AG20443 (cell line): ENCODE measurements at places on chromosomes 5 and 9.

GRCh38 chr9:135582966-135583687, 21.6 kb downstream of the PAEP start:
- peak; percentile 23 for DNase-seq

- DNase-seq = no peak
These were observed 1.1 kb downstream of the PCYOX1L start for GRCh38 chr5:149358868-149359495.

DNA sequence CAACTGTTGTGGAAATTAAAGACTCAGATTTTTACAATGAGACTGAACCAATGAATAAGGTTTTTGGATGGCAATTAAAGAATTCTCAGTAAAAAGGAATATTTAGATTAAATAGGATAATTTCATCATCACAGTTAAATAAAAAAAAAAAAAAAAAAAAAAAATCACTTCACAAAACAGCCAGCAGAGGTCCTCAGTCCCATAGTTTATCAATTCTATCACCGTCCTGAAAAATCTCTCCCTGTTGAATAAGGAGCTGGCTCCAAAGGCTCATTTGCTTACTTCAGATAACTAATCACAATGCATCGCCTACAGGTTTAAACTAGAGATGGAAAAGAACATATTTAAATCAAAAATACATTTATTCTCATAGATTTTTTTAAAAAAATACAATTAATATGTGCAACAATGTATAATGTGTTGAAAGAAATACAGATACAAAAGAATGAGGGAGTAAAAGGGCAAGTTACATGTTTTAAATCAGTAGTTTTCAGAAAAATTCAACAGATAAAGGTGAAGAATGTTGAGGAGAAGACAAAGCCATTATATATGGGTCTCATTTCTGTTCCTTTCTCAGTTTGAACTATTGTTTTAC, 175.8 kb upstream of the CHD1 start:
- DNase-seq = peak; percentile 34

GRCh38 chr5:151770383-151771258, 1.1 kb upstream of the G3BP1 start:
- DNase-seq = peak; percentile 79

- DNase-seq = no peak
These were observed 1.5 kb downstream of the TTC39B start for GRCh38 chr9:15305470-15305869.

DNA sequence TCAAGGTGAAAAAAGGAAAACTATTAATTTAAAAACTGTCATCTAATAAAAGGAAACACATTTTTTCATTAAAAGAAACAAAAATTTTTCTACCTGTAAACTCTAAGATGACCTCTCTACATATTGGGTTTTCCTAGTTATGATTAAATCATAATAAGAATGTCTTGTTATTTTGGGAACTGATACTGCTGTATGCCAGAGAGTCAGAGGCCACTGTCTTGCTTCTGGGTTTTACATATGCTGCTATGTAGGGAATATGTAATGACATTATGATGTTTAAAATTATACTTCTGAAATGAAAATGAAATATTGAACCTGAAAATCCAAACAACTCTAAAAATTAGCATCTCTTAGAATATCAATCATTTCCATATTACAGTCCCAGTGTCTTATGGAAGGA, 63.7 kb downstream of the FEM1C start:
- DNase-seq = no peak

DNA sequence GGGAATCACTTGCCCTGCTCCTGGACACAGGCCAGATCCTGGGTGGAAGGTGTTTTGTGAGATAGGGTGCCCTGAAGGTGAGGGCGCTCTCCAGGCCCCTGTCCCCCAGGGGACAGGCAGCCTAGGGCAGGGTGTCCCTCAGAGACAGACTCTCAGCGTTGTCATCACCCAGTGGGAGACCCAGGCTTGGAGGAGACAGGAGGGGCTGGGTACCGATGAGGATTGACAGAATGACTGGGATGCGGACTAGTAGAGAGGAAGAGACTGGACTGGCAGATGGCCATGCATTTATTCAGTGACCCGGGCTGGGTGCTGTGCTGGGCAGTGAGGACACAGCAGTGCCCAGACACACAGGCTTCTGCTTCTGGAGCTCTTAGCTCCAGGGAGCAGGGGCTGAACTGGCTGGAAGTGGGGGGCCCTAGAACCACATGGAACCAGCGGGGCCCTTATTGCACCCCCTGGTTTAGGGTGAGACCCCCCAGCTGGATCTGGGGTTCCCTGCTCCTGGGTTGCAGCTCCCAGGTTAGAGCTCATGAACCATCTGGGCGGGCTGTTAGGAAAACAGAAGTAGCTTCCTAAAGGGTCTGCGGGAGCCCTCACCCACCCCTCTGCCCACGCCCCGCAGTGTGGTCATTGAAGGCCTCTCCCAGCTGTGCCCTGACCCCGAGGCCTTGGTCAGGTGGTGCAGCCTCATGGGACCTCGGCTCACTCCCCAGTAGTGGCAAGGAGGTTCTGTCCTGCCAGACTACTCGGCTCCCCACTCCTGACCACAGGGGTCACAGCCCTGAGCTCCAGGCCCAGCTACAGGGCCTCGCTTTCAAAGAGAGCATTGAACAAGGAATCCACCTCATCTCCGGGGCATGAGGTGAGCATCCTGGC, 116.7 kb upstream of the LMX1B start:
- DNase-seq = no peak

DNA sequence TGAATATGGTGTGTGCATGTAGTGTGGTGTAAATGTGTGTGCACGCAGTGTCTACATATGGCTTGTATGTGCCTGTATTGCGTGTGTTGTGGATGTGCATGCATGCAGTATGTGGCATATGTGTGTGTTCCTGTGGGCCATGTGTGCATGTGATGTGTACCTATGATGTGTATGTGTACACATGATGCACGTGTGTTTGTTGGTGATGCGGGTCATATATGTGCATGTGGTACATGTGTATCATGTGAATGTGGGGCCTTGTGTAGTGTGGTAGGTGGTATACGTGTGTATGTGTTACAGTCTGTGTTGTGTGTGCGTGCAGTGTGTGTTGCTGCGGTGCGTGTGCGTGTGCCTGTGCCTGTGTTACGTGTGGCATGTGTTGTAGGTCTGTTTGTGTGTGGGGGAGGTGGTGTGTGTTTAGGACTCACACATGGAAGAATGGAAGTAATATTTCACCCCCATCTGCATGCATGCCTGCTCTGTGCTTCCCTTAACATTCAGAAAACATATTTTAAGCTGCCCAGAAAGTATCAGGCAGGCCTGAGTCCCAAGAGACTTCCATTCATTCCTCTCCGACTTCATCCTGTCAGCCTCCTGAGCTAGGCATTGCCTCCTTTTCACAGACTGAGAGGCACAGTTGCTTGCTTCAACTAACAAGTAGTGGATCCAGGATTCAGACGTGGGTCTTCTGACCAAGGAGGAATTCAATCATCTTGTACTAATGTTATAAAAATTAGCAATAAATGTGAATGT, 55.4 kb upstream of the RUFY1 start:
- DNase-seq = no peak

DNA sequence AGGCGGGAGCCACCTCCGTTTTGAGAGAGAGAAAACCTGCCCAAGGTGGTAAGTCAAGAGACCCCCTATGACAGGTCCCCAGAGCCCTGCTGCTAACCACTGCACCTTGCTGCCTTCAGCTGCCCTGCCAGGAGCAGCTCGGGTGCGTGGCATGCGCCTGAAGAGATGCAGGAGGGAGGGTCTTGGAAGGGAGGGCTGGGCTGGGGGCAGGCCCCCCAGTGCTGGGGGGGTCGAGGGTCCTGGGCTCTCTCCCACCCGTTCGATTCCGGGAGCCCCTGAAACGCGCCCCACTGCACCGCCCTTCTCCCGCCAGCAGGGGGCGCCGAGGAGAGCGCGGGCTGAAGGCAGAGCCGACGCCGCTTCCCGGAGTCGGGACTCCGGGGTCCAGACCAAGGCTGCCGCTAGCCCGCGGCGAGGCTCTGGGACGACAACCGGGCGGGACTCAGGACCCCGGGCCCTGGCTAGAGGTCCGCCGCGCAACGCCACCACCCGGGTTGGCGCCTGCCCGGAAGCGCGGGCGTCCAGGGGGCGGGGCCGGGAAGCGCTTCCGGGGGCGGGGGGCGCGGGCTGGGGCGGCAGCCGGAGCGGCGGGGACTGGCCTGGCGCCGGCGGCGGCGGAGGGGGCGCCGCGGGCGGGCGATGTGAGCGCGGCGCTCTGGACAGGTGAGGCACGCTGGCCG, at the start of gene ZBTB34:
Gene ZBTB34, plus strand, starts transcription at position 563 of the 680 bp plus-strand sequence. CDS start 18,761 bp downstream, outside the sequence.
- peak; percentile 89 for DNase-seq

GRCh38 chr5:146820987-146821386, 57.6 kb downstream of the PPP2R2B start:
- no peak for DNase-seq

DNA sequence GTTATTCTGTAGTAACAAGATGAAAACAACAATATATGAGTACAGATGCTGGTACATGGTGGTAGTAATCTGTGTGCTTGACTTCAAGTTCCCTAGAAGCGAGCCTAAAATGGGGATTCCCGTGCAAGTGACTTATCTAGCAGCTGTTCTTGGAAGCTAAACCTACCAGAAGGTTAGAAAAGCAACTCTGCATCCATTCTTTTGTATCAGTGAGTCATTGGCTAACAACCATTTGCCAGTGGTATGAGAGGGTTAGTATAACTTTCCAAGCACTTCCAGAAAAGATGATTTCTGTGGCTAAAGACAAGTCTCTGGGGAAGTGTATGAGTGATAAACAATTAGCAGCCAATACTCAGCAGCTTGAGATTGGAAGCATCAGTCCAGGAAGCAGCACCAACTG, 787.7 kb upstream of the CDH6 start:
- no peak for DNase-seq

- no peak for DNase-seq
These were observed 4.5 kb downstream of the CAMSAP1 start for GRCh38 chr9:135902655-135903357.

GRCh38 chr5:73906277-73906676, 280.3 kb downstream of the ARHGEF28 start:
- no peak for DNase-seq

- DNase-seq = no peak
These were observed 8.4 kb downstream of the SLC1A3 start for GRCh38 chr5:36614657-36615308.

DNA sequence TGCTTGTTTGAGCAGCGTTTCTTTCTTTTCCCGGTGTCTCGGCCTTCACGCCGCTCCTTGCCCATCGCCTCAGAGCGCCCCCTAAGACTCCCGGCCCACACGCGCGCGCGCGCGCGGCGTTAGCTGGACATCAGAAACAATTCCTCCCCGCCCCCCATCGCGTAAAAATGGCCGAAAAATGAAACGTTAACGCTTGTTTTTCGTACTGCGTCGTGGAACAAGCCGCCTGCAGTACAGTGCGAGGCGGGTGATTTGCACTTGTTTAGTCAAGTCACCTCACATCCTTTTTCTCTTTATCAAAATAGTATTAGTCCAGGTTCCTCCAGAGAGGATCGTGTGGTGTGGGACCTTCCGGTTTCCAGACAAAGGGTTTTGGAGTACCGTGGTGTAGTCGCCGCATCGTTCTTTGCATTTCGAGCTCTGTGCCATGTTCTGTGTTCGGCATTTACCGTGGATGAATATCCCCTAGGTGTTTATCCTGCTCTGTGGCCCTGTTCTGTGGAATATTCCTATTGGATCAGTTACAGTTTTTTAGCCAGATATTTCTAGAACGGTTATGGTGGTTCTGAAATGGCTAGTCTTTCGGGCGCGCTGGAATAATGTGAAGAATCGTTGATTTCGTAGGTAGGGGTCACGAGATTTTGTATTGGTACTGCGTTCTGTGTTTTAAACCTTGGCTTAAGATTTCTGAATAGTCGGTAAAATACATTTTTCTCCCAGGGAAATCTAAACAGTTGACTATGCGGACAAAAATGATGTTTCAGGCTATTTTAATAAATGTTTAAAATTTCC, 1.0 kb downstream of the MATR3 start:
- DNase-seq = peak; percentile 71

GRCh38 chr9:88821033-88821745, 170.1 kb upstream of the S1PR3 start:
- DNase-seq = no peak

GRCh38 chr9:129720865-129721545, 31.8 kb downstream of the PTGES start:
- no peak for DNase-seq

DNA sequence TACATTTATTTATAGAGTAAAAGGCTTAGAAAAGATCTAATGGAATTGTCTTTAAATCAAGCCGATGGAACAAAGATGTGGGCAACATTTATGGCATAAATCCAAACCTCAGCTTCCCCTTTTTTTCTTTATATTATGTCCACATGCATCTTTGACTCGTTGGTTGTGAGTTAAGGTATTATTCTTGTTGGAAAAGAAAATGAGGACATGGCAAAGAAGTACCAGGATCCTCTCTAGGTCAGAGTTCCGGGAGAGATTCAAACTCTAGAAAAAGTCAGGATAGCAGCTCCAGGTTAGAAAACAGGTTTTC, 508 bp upstream of the NME5 start:
- DNase-seq = no peak

DNA sequence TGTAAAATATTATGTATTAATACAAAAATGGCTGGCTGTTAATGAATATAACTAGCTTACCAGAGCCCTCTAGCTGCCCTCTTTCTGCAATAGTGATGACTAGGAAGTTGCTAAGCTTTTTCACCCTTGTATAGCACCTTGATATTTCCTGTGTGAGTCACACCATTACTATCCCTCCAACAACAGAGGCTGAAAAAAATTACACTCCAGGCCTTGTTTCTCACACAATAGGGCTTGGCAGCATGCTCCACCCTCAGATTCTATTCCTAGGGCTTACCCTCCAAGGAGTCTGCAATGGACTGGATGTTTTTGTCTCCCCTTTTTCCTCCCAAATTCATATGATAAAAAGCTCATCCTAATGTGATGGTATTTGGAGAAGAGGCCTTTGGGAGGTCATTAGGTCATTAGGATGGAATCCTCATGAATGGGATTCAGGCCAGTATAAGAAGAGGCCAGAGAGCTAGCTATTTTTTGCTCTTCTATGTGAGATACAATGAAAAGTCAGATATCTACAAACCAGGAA, 184.6 kb upstream of the MAP1B start:
- DNase-seq = peak; percentile 57

DNA sequence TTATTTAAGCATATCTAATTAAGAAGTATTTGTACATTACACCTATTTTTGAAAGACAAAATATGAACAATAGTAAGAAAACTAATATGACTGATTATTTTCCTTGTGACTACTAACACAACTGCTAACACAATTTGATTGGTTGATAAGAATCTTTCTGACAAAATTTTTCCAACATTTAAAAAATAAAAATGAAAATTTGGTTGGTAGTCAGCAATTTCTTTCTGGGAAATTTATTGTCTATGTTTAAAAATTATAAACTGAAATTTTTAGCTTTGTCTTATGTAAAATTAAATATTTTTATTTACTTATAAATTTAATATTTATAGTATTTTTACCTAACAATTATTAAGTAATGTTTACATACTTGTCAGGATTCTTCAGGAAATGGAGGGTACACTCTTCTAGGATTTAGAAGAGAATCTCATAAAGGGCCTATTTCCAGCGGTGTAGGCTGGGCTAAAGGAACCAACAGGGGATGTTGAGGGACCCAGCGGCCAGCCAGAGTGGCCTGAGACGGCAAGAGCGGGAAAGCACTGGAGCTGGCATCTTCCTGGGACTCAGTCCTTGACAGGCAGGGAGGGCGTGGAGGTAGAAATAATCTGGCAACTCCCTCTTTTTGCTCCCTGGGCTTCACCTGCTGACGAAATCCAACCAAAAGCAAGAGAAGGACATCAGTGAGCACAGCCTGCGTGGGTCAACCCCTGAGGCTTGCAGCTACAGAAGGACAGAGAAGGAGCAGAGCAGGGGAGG, 14.7 kb upstream of the FAM120A start:
- DNase-seq = no peak
